ENCODE measurements at places on chromosomes 2 and 18.

DNA sequence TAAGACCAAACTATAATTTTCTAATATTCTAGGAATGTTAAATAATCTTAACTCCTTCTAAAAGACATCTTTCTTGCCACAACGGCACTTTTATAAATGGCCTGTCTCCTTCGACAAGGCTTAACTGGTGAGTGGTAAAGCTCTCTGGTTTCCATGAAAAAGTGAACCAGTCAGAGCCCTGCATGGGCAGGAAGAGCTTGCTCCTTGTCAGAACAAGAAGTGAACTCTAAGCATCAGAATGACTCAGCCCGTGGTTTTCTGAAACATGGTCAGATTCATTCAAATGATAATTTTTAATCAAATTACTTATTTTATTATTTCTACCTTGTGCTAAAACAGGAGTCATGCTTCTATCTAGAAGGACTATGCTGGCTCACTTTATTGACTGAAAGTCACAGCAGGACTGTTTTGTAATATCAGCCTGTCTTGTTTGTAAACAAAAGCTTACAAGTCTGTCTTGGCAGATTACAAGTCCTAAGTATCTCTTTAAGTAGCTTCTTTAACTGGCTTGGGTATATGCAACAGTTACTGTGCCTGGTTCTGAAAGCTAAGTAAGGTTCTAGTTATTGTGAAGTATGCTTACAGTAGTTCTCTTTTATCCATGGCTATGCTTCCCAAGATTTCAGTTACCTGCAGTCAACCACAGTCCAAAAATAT, 245.4 kb downstream of the NAPG start:
- no peak for DNase-seq

DNA sequence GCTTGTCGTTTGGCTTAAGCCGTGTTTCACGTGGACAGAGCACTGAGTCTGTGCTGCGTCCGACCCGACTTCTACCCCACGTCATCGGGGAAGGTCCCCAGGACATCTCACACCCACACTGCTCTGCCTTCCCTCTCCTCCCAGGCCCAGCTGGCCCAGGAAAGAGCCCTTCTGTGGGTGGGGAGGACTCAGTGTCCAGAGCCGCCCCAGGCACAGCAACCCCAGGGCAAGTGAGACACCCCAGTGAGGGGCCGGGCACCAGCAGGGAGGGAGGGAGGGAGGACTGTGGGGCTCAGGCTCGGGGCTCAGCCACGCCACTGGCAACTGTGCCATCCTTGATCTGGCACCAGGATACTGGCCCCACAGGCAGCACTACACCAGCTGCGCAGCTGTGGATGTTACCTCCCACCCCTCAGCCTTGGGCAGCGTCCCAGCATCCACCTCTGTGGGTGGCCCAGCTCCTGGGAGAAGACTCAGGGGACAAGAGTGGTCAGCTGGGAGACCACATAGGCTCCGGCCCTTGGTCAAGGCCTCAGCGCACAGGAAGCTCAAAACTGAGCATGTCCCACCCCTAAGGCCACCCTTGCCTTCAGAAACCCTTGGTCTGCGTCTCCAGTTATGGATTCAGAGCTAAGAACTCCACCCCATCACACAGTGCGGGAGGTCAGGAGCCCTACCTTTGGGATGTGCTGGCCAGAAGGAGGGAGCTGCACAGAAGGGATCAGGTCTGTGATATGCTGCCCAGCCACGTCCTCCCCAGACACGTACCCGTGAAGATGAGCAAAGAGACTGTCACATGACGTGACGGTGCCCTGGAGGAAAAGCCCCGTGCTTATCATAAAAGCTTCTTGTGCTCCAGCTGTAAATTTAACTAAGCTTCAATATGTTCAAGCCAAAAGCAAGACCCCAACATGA, 11.7 kb downstream of the PASK start:
- no peak for DNase-seq

- DNase-seq: no peak
These were observed 202.1 kb downstream of the BCL11A start for GRCh38 chr2:60351321-60351720.

DNA sequence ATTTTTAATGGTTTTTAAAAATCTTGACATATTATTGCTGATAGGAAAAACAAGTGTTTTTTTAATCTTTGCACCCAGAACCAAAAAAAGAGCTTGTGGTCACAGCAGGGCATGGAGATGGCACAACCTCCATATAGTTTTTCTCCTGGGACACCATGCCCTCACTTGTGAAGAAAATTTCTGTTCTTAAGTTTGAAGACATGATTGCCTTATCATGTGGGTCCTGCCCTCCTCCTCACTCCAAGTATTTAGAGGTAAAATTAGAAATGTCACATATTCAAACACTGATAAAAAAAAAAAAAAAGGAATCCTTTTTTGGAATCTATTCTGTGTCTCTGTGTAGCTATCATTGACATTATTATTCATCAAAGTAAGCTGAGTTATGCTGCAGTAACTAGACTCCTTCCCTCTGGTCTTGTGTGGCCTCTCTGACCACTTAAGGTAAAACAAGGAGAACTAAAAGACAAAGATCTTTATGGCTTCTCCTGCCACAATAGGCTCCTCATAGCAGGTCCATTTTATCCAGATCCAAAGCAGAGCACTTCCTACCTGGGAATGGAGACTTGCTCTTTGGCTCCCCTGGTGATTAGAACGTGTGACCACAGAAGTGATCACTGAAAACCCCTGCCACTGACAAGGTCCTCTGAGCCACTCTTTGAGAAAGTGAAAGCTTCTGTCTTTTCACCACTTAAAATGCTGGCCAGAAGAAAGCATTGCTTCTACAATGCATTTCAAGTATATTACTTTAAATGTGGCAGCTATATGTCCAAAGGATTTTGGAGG, 19.8 kb downstream of the ADD2 start:
- DNase-seq: no peak

DNA sequence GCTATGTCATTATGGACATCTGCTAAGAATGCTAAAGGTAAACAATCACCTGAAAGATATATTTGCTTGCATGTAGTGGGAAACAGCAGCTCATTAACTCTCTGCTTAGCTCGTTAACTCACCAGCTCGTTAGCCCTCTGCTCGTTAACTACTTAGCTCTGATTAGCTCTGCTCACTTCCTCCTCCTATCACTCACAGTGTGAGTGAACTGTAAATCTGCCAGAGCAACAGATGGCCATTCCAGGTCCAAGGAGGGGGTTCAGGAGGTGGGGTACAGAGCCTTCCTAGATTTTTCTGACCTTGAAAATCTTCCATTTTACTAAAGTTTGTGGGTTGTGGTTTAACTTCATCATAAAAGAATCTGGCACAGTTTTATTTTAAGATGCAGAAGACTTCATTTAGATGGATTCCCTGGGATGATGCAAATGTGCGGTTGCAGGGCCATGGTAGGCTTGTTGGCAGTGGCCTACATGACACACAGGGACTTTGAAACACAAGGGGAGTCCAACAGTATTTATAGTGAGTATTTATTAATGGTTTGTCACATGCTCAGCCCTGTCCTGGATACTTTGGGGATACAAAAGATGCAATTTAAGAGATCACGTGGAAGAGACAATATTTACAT, 1633.7 kb upstream of the CELF4 start:
- DNase-seq: no peak

GRCh38 chr2:182548031-182548950, 121.5 kb upstream of the PDE1A start:
- no peak for DNase-seq

GRCh38 chr18:79534356-79534755, 138.6 kb downstream of the NFATC1 start:
- no peak for DNase-seq

DNA sequence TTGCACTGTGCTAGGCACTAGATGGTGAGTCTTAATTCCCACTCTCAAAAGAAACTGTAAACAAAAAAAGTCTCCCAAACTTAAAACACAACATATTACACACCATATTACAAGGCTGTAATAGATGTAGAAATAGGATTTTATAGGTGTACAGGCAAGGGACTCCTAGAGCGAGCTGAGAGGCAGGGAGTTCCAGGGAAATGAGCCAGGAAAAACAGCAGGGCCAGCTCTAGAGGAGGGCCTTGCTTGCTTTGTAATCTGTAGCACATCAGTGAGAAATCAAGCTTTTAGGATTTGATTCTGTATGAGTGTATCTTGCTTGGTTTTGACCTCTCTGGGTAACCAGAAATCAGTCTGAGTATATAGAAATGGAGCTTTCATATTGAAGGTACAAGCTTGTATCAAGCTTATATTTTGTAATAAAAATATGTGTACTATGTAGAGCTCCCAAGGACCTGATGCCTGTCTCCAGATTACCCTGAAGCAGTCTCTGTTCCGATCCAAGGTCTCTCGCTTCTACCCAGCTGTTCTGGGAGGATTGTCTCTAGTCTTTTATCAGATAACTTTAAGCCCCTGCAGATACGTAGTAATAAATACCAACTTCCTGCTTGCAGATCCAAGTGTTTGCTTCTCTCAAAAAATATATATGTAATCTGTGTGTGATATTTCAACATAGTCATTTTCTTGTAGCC, 73.0 kb downstream of the MYO1B start:
- DNase-seq: no peak

GRCh38 chr2:72036595-72036994, 111.1 kb downstream of the CYP26B1 start:
- DNase-seq: no peak

DNA sequence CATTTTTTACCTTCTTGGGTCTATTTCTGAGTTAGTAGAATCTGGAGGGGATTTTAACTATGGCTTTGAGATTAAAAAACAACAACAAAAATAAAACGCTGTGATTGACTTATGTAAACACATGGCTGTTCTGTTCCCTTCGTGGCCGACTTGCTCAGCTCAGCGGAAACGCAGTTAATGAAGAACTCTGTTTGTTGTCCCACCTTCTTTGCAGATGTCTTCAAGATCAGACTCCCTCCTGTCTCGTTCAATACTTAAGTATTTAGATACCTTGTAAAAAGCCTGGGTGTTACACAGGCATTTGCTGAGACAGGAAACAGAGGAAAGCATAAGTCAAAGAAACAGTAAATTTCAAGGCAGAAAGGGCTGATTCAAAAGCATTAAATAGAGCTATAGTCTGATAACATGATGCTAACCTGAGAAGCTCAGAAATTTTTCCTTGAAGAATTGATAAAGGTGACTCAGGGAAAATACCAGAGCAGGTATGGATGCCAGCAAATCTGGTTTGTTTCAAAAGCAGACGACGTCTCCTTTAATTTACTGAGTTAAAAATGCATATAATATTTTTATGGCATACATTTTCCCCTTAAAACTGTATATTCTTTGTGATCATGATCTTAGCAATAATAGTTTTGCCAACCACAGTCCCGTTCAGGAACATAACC, 21.7 kb upstream of the POLI start:
- DNase-seq: no peak

DNA sequence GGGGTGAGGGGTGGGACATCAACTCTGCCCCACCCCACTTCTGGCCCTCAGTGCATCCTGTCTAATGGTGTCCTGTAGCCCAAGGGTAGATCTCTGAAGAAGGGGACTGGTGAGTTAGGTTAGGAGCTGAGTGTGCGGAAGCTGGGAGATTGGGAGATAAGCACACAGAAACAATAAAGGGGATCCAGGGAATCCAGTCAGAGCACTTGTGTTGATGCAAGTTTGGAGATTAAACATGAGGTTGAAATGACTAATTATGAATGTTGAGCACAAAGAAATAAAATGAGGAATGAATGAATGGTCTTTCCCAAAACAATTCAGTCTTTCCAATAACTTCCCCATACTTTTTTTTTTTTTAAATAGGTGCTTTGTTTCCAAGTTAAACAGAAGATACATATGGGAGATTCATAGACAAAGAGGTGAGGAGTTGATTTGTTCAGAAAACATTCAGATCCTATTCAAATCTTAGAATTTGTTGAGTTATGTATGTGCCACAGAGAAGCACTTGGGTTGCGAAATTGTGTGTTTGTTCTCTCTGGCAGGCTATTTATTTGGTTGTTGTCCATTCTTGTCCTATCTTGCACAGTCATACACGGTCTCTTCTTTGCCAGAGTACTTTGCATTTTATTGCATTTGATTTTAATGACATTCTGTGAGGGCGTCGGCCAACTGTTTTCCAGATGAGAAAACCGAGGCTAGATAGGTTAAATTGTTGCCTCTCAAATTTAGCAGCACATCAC, 31.6 kb upstream of the NABP1 start:
- DNase-seq: no peak

GRCh38 chr2:112033600-112033999, 21.5 kb upstream of the TMEM87B start:
- DNase-seq: no peak

GRCh38 chr2:130963849-130964793, 127.4 kb downstream of the ARHGEF4 start:
- DNase-seq: no peak

DNA sequence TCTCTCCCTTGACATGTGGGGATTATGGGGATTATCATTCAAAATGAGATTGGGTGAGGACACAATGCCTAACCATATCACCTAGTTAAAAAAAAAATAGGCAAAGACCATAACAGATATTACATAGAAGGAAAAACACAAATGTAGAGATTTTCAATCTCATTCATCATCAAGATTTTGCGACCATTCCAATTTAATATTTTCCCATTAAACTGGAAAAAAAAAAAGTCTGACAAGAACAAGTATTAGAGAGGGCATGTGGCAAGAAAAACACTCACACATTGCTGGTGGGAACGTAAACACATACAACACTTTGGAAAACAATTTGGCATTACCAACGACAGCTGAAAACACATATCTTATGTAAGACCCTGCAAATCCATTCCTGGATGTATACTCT, 71.0 kb upstream of the MYCN start:
- no peak for DNase-seq

DNA sequence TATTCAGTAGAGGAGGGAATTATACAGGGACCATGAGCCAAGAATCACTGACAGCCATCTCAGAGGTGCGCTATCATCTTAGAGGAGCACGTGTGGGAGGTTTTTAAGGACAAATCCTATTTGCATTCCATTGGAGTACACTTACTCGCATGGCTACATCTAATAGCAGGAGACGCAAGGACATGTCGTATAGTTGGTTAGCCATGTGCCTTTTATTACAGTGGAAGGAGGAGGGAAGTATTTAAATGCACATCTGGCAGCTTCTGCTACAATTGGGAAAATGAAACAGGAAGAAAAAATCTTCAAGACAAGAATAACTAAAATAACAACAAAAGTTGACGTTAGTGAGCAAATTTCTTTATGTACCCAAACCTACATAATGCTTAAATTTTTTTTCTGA, 86.5 kb upstream of the UGP2 start:
- DNase-seq: no peak

- DNase-seq: no peak
These were observed 457 bp upstream of the SP9 start for GRCh38 chr2:174334278-174334715.
